ENCODE measurements at places on chromosomes 1 and 21.

GRCh38 chr1:54296666-54297065, 96.7 kb downstream of the MRPL37 start:
- DNase-seq, result no peak

GRCh38 chr1:66275601-66276023, 258.3 kb upstream of the SGIP1 start:
- no peak for DNase-seq

DNA sequence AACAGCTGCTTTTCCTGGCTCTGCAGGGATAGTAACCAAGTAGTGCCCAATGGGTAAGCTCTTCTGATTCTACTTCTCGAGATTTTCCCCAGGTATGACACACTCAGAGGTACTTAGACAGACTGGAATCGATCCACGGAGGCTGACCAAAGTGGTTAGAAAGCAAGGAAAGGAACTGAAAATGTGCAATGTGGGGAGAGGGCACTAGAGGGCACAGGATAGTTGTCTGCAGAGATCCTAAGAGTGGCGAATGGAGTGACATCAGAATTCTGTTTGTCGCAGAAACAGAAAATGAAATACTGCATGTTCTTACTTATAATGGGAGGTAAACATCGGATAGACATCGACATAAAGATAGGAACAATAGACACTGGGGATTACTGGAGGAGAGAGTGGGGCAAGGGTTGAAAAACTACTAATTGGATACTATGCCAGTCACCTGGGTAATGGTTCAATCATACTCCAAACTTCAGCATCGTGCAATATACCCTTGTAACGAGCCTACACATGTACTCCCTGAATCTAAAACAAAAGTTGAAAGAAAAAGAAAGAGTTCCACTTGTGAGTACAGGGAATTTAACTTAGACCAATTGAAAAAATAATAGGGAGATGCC, 23.3 kb downstream of the CYP2J2 start:
- no peak for DNase-seq

- DNase-seq, result no peak
Measured at GRCh38 chr1:55547405-55547804, 332.2 kb upstream of the USP24 start.

DNA sequence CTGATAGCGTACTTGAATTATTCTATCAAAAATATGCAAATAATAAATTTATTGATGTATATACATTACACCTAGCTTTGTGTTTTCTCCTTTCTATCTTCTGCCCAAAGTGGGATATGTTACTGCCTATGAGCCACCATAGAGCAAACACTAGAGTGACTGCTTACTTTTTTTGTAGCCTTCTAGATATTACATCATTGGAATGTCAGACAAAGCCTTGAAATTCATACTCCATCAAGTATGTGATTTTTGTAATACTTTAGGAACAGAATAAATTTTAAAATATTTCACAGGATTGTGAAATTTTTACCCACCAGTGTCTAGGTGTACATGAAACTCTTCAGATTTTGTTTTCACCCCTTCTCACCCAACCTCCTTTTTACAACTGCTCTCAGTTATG, 787.6 kb downstream of the USP25 start:
- no peak for DNase-seq

- DNase-seq, result no peak
Measured at GRCh38 chr1:119002028-119002686, 14.0 kb upstream of the TBX15 start.

- no peak for DNase-seq
Measured at GRCh38 chr1:159866905-159867663, 4.6 kb upstream of the VSIG8 start.

DNA sequence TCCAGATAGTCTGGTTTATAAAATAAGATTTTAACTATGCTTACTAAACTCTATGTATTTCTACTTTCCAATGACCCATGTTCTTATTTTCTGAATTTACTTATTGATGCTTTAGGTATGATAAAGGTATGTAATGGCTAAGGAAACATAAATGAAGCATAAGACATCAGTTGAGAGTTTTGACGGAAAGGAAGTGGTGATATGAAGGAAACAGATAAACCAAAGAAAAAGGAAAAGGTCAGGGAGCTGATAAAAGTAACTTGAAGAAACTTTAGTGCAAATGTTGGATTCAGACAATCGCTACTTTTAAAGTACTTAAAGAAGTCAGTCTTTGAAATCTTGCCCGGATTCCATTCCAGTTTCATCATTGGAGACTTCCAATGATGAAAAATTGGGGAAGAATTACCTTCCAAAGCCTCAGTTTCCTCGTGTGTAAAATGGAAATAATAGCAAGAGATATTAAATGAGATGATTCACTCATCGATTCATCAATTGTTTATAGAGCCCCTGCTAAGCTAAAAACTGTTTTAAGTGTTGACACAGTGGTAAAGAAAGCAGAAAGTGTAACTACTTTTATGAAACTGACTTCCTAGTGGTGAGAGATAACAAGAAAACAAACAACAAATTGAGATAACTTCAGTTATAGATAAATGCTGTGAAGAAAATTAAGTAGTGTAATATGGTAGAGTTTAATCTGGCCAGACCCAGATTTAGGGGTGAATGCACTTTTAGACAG, 10.6 kb downstream of the PTPRC start:
- DNase-seq, result no peak

- no peak for DNase-seq
Measured at GRCh38 chr1:244680667-244681066, 27.7 kb downstream of the DESI2 start.

GRCh38 chr1:27321813-27322568, at the start of gene TMEM222:
TSS of gene TMEM222 (plus strand) at chr1:27322163. CDS start at chr1:27322198, 35 bp downstream.
- DNase-seq, result peak; percentile 98

- DNase-seq, result no peak
Measured at GRCh38 chr1:7292714-7293419, 478.2 kb upstream of the VAMP3 start.

DNA sequence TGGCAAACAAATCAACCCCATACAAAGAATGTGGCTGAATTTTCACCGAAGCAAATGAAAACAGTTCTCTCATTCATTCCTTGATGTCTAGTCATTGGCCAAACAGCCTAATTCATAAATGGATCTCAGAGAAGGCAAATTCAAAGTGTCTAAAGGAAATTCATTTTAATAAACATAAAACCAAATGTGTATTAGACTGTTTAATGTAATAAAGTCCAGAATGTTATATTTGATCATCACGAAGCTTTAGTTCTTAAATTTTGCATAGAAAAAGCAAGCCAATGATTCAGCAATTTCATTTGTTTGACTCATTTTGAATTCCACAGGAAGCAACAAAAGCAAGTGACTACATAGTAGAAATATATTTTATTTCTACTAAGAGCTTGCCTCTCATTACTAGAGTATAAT, 379.2 kb upstream of the ADAMTS5 start:
- no peak for DNase-seq

DNA sequence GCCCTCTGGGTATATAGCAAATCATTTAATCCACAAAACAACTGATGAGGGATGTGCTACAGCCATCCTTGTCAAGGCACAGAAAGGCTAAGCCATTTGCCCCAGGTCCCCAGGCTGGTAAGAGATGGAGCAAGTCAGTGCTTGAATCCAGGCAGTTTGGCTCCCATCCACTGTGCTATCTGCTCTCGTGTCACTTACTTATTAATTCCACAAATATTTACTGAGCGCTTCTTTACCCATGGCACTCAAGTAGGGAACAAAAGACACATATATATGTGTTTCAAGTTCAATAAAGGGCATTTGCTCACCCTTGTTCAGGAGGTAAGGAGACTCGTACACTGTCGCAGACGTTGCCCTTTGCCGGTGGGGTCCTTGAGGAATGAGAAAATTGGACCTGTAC, 38.6 kb upstream of the MPZL1 start:
- DNase-seq, result no peak

DNA sequence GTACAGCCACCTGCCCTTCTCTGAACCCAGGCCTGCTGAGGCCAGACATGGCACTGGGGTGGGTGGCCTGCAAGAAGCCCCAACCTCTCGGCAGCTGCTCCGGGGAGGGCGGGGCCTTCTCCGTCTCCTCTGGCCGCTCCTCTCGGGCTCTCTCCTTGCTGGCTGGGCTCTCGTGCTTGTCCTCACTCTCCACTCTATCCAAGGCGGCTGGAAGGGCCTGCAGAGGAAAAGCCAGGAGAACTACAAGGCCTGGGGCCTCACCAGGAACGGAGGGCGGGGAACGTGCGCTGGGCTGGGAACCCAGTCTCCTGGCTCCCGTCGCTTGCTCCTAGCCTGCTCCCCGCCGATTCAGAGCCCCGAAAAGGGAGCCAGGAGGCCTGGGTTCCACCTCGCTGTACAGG, 59.1 kb downstream of the CHD5 start:
- DNase-seq, result no peak

GRCh38 chr1:110786802-110787327, 86.1 kb upstream of the CD53 start:
- no peak for DNase-seq

DNA sequence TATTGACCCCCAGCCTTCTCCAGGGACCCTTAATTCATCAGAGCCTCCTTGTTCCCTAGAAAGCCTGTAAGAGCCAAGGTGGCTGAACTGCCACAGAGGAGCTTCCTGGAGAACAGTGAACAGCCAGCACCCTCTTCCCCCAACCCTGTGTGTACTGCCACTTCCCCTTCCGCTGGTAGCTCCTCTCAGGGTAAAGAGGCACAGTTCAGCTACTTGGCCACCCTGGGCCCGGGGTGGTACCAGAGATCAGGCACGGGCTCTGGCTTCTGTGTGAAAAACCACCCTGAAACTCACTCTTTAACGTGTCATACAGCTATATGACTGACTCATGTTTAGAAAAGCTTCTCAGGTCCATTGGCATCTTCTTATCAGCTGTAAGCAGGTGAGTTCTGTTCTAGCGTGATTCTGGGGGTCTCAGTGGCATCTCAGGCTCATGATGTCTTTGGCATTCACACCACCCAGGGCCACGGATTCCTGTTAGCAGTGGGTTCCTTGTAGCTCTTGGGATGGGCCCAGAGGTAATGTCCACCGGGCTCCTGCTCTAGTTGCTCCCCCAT, 22.4 kb downstream of the ARMH1 start:
- DNase-seq, result peak; percentile 73

- peak; percentile 83 for DNase-seq
Measured at GRCh38 chr1:33633019-33633801, 160.8 kb downstream of the ZSCAN20 start.

DNA sequence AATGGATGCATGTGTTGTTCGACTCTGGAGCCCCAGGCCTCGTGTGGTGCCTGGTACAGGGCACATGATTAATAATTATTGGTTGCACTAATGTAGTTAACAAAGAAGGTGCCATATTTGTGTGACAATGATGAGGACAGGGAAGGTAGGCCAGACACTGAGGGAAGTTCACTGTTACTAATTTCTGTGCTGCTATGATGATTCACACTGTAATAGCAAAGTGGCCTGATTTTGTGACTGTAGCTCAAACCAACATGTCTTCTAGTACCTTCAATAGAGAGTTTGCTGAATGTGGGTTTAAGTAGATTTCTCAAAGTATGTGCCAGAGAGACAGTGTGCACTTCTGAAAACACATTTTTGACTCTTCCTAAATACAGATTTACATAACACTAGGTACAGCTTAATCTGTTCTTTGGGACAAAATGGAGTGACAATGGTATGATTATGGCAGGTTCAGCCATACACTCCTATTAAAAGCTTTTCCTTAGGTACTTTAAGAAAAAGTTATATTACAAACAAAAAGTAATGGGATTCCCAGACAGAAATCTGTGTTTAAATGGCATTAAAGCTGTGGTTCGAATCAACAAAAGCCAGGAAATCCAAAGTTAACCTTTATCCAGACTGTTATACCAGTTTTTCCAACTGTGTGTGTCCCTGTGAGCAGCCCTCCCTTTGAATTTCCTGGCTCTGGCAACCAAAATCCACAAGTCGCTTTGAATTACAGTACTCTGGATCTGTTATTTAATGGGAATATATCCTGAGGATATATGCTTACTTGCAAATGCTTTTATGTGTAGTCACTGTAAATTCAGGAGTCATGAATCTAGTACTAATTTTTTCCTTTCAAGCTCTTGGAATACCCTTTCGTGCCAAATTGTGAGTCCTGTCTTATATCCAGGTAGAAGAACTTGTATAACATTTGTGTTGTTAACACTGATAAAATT, 277.1 kb upstream of the SGIP1 start:
- DNase-seq, result no peak

GRCh38 chr1:107894605-107895004, 70.4 kb downstream of the VAV3 start:
- no peak for DNase-seq

GRCh38 chr21:28828981-28829380, 163.7 kb downstream of the LTN1 start:
- DNase-seq, result no peak

- DNase-seq, result no peak
Measured at GRCh38 chr1:54220004-54220811, 20.2 kb downstream of the MRPL37 start.

DNA sequence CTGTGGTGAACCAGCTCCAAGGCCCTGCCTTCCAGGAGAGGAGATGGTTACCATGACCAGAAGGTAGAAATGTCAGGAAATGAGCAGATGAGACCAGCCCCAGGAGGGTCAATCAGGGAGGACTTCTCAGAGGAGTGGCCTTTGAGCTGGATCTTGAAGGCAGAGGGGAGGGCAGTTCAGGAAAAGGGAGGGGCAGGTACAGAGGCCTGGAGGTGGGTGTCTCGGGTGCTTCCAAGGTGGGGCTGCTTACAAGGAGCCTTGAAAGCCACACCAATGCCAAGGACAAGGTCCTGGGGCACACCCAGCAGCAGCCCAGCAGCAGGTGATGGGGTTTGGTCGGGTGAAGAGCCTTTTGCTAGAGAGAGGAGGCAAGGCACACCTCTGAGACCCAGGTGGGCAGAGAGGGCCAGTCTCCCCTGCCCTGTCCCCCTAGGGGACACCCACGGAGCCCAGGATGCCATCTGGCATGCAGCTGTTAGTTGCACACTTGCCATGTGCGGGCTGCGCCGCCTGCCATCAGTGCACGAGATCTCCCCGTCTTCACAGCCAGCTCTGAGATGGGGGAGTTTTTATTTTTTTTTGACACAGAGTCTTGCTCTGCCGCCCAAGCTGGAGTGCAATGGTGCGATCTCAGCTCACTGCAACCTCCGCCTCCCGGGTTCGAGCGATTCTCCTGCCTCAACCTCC, 18.5 kb downstream of the SLC66A1 start:
- DNase-seq, result no peak

GRCh38 chr1:205590457-205590768, 41.4 kb downstream of the ELK4 start:
- no peak for DNase-seq

- no peak for DNase-seq
Measured at GRCh38 chr1:66938613-66939012, 13.8 kb downstream of the MIER1 start.

- DNase-seq, result no peak
Measured at GRCh38 chr1:5650283-5651026, 341.8 kb downstream of the NPHP4 start.

DNA sequence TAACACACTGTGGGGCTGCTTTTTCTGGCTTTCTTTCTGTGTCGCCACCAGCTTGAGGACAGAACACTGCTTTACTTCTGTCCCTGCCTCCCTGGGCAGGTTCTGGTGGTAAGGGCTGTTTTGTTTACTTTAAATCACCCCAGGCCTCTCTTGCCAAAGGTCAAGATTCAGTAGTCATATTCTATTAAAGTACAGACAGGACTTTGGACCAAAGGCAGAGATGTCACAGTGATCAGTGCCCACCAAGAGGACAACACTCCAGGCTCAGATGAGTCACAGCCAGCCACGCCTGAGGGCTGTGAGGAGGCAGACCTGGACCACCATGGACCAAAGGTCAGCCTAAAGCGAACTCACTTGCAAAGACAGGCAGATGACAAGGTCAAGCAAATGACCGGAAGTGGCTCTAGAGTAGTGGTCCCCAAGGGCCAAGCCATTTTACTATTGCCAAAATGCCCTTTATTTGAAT, 200.0 kb downstream of the RHOU start:
- DNase-seq, result no peak
